ENCODE measurements at places on chromosomes 6 and 20. TPM values are rescaled to one million over a fixed set of nuclear protein-coding genes. Genes with fewer than 3 reads are reported as not detected.

The PACRG gene
- total RNA-seq, result 4.3 TPM

The ANKRD66 gene
- not detected for total RNA-seq

The FILIP1 gene
- 40.2 TPM for total RNA-seq

The ECT2L gene
- total RNA-seq, result 0.49 TPM

The NRN1 gene
- 90.1 TPM for total RNA-seq

- no peak for DNase-seq
These were observed 543.2 kb upstream of the EPHA7 start for GRCh38 chr6:93962566-93962965.

DNA sequence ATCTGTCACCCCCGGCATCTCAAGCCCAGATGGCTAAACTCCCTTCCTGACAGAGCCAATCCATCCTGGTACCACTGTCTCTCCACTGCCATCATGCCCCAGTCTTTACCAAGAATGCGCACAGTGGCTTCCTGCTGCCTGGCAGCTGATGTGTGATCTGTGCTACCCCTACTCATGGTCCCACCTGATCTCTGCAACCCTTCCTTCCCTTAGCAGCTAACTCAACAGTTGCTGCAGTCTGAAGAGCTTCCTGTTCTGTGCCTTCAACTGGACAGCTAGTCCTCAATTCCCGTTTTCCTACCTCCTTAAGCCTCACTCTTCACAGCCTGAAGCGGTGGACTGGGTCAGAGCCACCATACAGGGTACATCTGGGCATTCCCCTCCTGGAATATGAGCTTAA is 7.6 kb upstream of the FAM83C start:
- DNase-seq, result no peak

GRCh38 chr20:23971310-23971709 is 17.3 kb downstream of the GGTLC1 start:
- DNase-seq, result no peak

DNA sequence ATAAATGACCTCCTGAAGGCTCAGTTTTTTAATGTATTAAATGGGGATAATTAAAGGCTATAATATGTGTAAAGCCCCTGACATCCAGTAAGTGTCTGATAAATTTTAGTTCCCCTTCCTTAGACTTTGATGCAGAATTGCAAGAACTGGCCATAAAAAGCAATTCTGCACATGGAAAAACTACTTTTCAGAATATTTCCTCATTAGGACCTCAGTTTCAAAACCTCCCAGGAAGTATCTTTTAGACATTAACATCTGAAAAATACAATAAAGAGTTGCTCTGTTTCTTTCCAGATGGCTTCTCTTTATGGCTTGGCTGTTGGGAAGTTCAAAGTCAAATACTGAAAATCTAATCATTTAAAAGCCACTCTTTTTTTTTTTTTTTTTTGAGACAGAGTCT is 106.3 kb upstream of the ZNF217 start:
- DNase-seq, result no peak

- no peak for DNase-seq
These were observed 230.6 kb downstream of the TSHZ2 start for GRCh38 chr20:53202777-53203176.

- DNase-seq, result no peak
These were observed 1092.0 kb downstream of the GRIK2 start for GRCh38 chr6:102485480-102485879.

Measured in sciatic nerve (tissue), 2 donors.